CD4-positive, alpha-beta T cell treated with Interleukin-2 at 100 ng/mL for 4 hours (primary cell): ENCODE measurements at places on chromosomes 12 and 14.

DNA sequence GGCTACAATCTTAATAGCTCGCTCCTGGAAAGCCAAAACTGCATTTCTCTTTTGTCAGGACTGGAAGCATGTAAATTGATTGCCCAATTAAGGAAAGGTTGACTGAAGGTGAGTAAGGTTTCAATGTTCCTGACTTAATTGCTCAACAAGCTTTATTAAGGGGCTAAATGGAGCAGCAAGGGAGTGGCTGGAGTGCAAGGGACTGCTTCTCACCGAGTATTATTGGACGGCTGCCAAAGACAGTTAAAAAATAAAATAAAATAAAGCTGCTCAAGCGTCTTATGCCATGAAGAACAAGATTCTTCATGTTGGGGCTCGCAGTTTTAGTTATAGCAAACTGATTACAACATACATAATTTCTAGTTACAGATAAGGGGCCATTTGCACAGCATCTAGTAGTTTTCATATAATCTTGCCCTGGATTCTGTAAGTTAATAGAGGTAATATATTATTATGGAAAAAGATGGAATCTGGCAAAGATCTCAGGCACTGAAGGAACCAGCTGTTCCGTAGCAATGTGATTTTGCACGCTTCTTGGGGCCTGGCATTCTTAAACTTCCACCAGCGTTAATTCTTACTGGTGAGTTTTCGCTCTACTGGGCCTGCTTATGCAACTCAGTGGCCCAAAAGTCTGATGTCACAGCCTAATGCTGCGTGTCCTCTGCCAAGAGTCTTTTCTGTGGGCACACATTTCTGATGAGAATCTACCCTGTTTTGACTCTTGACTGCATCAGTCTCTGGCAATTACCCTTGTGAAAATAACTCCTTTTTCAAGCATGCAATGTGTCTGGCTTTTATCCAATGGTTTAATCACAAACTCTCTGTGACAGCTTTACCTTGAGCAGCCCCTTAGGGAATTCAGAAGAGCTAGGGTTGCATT is 108.5 kb downstream of the SLC38A1 start:
- DNase-seq = no peak

DNA sequence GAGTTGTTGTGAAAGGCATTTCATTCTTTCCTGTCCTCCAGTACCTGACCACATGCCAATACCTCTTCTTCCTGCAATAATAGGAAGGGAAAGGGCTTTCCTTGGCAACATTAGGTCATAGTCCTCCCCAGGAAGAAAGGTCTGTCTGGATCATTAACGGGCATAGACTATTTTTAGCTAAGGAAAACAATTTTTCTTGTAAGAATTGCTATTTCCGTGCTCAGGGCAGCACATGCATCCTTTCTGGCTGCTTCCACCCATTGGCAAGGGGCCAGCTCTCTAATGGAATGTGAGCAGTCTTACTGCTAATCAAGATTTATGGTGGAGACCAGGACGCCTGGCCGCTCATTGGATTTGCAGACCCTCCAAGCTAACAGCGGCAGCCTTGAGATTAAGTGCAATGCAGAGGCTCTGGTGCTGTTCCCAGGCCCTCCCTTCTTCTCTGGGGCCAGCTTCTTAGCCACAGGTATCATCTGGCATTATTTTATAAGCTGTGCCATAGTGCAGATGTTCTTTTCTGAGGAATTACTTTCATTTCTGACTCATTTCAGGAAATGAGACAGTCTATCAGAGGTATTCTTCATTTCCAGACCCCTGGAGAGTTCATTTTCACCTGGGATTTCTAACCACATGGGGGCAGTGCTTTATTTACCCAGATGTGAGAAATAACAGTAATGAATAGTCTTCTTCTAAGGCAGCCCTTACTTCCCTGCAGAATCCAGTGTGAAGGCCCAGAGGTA is 52.9 kb downstream of the ANO6 start:
- DNase-seq = peak; percentile 4

DNA sequence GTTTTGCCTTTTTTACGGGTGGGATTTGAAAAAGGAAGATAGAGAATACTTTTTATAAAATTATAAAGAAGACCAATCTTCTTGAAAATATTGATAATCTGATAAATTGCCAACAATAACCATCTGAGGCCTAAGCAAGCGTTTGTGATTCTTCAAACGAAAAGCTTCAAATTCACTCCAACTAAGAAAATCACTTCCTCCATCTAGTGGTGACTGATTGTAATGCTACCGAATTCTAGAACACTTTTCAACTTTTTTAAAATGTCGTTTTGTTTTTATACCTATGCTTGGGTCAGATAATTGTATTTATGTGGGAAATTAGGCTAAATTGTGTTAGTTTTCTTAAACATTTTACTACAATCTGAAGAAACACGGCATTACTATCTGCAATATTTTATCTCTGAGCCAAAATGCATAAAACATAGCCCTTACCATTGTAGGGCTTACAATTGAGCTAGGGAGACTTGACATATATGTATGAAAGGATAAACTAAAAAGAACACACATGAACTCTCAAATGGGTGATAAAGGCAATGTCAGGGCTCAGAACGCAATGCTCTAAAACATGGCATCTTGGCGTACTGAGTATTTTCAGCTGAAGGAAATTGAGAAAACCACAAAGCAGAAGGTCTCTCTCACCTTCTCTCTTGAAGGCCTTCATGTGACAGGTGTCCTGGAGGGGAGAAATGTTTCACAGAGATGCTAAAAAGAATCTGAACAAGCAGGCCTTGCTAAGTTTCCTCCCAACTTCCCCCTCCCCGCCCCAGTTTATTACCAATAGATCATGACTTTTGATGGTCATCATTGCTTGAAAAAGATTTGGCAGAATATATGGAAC is 36.8 kb upstream of the G2E3 start:
- DNase-seq = peak; percentile 60

- no peak for DNase-seq
Observed at GRCh38 chr14:34616360-34616759, 13.6 kb downstream of the SNX6 start.

GRCh38 chr14:105356927-105357326 is 41.4 kb upstream of the TEX22 start:
- DNase-seq = no peak

DNA sequence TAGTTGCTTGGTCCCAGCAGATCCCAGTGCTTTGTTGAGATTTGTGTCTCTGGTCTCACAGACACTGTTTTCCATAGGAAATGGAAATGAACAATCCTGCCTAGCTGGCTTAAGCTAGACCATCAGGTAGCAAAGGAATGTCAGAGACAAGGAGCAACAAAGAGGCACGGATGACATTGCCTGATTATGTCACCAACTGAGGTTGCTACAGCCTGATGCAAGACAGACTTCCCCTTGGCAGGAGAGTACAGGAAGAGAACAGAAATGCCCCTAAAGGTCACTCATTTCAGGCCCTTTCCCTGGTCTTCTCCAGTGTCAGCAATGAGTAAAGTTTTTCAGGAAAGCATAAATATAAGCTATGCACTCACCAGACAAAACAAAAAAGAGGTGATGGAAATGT is 2.0 kb upstream of the PRB2 start:
- no peak for DNase-seq

DNA sequence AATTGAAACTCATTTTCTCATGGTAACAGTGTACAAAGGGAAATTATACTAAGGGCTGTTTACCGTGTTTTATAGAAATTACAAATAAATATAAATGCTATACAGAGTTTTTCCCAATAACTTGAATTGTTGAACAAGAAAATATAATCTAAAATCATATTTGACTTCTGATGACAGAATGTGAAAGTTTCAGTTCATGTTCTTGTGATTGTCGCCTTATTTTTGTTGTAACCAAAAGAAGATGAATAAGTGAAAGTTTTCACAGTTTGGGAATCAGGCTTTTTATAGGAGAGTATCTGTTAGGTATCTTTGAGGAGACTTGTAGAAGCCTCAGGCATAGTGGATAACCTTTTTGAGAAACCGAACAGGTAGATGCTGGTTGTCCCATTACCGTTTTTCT is 28.1 kb downstream of the ANO6 start:
- DNase-seq = no peak

DNA sequence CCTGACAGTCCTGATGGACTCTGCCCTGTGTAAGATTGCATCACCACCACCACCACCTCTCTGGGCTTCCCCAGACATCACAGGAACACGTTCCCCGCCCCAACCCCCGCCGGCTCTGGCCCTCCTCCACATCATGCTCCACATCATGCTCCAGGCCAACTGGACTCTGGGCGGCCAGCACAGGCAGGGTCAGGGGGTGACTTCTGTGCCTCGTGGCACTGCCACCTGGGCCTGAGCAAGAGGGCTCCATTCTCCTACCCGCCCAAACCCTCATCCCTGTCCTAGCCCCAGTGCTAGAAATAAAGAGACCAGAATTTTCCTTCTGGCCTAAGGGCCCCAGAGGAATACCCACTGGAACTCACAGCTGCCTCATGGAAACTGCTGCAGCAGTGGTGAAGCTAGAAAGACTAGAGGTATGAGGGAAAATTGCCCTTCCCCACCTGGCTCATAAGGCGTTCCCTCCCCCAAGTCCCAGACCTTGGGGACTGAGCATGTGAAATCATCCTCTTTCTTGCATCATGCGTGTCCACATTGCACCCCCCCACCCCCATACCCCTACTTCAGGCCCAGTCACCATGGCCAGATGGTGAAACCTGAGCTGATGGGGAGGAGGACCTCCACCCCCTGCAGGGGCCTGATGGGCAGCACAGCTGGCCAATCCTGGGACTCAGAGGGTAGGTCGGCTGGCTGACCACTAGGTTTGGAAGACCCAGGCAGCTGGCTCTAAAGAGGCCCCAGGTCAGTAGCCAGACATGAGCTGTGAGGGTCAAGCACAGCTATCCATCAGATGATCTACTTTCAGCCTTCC is at the start of gene INHBE:
Gene INHBE (plus strand): TSS at position 742 of the 808 bp plus-strand sequence. CDS start 230 bp downstream, outside the sequence.
- DNase-seq = no peak

- peak; percentile 50 for DNase-seq
Observed at GRCh38 chr14:106622200-106622745, 1095.9 kb downstream of the TMEM121 start.

DNA sequence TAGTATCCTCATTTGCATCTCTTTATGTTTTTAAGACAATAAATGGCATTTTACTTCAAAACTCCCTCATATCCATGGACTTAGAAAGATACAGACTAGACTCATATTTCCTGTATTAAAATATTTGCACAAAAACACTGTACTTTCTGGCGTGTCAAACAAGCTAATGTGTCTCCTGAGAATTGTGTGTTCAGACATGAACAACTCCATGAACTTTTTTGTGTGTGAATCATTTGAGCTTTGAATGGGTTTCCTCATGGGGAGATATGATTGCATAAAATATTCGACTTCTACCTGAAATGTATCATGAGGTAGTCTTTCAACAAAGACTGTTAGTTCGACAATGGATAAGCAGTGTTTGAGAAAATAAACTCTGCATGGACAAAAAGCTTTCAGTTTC is 58.8 kb downstream of the TMEM30B start:
- no peak for DNase-seq

DNA sequence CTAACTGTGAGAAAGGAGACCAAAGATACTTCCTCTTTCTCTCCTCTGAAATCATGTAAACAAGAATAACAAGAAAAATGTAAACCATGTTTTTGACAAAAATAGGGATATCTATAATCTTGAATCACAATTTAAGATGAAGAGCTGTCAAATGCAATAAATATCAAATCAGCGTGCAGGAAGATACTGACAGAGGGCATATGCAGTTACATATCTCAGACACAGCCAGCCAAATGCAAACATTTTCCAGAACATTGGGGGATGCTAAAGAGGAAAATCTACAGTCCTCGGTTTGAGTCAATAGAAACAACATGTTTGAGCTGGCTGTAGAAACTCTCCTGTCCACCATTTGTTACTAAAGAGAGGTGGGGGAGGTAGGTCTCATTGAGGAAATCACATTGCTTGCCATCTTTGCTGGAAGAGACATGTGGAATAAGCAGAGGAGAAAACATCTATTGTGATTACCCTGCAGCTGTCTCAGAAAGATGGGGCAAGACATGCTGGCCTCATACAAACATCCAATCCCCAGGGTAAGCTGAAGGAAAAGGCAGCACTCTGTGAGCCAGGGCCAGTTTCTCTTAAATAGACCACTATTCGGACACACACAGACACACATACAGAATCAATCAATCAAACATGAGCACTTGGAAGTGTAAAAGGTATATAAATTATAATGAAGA is 43.5 kb downstream of the CNTN1 start:
- DNase-seq = no peak
